ENCODE measurements at places on chromosomes 3 and 15.

GRCh38 chr3:135197246-135197645, 402.2 kb downstream of the EPHB1 start:
- DNase-seq: no peak

- DNase-seq: no peak
Measured at GRCh38 chr3:151537726-151538125, 76.9 kb upstream of the IGSF10 start.

DNA sequence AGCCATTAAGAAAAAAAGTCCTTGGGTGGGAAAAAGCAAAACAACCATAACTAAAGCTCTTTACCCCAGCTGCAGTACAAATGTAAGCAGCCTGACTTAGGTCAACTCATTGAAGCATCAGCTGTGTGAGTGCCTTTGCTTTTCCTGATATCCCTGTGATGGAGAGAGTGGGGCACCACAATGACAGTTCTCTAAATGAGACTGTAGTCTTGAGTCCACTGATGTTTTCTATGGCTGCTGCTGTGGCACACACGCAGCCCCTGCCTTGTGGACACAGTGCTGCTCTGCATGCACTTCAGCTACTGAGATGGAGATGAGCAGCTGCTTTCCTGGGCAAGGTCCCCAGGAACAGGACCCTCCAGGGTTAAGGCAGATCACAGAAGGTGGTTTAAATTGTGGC, 173.2 kb downstream of the KCNAB1 start:
- no peak for DNase-seq

DNA sequence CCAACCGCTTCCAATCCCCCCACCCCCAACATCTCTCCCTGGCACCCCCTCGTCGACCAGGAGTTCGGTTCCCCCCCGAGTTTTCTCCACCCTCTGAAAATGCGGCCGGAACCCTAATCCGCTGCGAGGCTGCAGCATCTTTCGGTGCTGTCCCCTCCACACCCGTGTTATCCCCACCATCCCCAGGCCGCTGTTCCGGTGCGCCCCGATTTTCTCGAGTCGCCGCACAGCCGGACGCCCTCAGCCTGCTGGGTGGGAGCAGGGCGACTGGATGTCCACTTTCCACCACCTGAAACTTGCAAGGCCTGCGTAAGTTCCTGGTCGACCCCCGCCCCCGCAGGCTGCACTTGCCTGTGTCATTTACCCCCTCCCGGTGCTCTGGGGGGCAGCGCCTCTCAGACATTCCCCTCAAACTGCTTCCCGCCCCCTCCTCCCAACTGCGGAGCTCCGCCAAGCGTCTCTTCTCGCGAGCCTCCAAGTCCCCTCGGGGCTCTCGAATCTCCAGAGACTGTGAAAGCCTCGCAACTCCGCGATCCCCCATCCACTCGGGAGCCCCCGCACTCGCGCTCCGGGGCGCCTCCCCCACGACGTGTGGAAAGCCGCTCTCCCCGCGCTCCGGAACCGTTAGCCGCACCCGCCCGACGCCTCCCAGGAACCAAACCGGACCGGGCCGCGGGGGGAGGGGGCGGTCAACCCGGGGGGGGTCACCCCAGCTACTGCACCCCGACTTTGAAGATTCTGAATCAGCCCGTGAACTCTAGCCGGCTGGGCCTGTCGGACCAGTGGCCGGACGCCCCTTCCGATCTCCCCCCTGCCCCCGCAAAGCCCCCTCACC, 566 bp downstream of the ETV5 start:
- DNase-seq: no peak

- peak; percentile 21 for DNase-seq
Measured at GRCh38 chr3:61940236-61940635, 378.9 kb downstream of the PTPRG start.

- no peak for DNase-seq
Measured at GRCh38 chr15:79101866-79102581, 11.4 kb upstream of the RASGRF1 start.

GRCh38 chr15:88707771-88708654, 69.2 kb downstream of the ISG20 start:
- DNase-seq: no peak
